ENCODE measurements at places on chromosomes 4 and X. TPM values are rescaled to one million over a fixed set of nuclear protein-coding genes. Genes with fewer than 3 reads are reported as not detected.

DNA sequence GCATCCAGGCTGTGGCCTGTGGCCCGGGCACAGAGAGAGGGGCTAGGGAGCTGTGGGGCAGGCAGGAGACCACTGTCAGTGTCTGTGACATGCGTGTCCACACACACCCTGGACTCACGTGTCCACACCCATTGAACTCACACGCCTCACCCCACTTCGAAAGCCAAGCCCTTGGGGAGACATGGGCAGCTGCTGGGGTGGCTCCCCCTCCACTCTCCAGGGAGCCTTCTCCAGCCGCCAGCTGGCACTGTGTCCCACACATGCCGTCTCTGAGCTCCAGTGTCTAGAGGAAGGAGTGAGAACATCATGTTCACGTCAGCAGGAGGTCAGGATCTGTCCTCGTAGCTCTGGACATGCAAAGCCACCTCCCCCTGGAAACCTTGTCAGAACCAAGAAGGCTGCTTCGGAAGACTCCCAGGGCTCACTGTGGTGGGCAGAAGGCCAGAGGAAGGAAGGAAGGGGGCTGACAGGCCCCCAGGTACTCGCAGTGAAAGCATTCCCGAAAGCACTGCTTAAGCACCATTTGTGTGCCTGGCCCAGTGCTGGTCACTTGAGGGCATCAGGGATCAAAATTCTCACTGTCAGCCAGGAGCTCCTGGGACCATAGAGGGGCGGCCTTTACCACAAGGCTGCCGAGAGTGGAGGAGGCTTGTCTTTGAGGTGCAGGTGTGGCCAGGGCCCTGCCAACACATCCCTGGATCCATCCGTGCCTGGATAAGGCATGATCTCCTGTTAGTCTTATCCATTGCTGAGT is 61.4 kb downstream of the HTRA3 start:
- no peak for DNase-seq

GRCh38 chr4:168264903-168265302 is 53.6 kb downstream of the DDX60 start:
- DNase-seq = no peak

DNA sequence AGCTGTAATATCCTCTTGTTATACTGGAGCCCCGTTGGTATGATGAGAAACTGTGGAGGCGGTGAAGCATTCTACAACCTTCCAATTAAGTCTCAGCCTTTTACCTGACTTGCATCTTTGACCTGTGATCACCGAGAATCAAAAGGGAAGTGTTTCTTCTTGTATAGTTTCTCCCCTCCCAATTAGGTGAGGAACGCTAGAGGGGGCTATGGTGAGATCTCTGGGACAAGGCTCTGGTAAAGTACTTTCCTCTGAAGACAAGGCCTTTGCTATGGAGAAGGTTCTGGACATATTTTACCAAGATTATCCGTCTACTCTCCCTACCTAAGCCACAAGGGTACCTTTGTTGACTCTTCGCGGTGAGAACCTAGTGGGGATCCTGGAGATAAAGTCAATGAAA is 111.3 kb downstream of the CBLL2 start:
- no peak for DNase-seq

DNA sequence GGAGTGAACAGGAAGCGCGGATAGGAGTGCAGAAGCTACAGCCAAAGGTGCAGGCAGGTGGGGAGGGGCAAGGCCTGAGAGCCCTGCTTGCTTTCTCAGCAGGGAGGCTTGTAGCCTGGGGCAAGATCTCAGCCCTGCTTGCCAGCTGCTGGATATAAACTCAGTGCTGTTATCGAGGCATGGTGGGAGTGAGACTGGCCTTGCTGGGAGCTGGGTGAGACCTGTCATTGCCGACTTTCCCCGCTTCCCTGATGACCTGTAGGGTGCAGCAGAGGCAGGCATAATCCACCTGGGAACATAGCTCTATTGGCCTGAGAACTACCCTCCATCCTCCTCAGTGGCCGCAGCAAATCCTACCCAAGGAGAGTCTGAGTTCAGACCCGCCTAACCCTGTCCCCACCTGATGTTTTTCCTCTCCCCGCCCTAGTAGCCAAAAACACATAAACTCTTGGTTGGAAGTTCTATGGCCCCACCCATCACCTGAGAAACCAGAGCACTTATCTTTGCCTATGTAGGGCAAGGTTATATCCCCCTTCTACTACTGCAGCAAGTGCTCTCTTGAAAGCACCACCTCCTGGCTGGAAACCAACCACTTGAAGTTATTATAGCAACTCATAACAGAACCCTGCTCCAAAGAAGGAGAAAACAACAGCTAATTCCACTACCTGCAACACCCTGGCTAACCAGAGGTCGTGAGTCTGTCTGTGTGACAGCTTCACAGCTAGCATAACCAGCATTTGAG is 80.7 kb downstream of the FHIP1A start:
- no peak for DNase-seq

Gene H2AZ1
- total RNA-seq = 93.2 TPM

Gene TRIM60
- not detected for total RNA-seq

Gene CSAG2
- total RNA-seq = not detected

DNA sequence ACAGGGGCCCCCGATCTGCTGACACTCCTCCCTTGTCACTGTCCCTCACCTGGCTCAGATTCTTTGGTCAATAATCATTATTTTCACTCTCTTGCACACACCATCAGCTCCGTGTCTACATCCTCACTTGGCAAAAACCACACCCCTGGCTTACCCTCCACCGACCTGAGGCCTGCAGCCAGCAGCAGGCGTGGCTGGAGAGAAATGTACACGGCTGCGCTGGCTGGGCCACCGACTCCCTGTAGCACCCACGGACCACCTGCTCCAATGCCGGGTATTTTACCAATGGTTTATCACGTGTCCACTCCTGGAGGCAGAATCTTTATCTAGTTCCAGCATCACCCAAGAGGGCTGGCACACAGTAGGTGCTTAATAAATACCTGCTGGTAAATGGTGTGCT is 98.4 kb downstream of the WFS1 start:
- no peak for DNase-seq

DNA sequence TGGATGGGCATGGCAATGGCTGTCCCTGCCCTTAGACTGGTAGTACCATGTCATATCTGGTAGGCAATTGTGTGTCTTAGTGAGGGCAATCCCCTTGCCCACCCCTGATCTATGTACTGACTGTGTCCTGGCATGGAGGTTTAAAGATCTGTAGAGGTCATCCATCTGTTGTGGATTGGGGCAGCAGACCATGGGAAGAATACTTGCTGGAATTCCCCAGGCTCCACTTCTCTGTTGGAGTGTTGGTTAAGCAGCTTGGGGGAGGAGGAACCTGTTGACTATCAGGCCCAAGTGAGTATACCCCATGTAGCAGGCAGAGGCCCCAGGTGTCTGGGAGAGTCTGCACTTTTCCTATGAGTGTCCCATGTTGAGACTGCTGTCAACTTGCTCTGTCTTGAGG is 246.7 kb upstream of the DIPK2B start:
- DNase-seq = no peak

Measured in B cell (primary cell).